A549 treated with Hydrocortisone at 1 μM for 4 hours (cell line): ENCODE measurements at places on chromosomes 13 and 19. TPM values are rescaled to one million over a fixed set of nuclear protein-coding genes. Genes with fewer than 3 reads are reported as not detected.

EPS8L1 gene
- total RNA-seq = 3.6 to 6.4 TPM (median 5.4 TPM) in 5 replicates

CBARP gene
- 2.9 to 4.1 TPM (median 4.0 TPM) in 5 replicates for total RNA-seq

ADM5 gene
- 3.1 to 6.1 TPM (median 5.4 TPM) in 5 replicates for total RNA-seq

LPAR2 gene
- total RNA-seq = 4.0 to 4.7 TPM (median 4.0 TPM) in 5 replicates

FXYD1 gene
- total RNA-seq = 0.32 to 0.59 TPM (median 0.33 TPM) in 3 of 5 replicates, not detected in the others

LRRC63 gene
- total RNA-seq = 0.08 TPM in 1 of 5 replicates, not detected in the others

ATXN8OS gene
- total RNA-seq = not detected in 5 replicates

PSPN gene
- total RNA-seq = 0.46 to 1.0 TPM (median 0.77 TPM) in 5 replicates

ZNF665 gene
- total RNA-seq = not detected in 5 replicates

LILRB1 gene
- 0.02 TPM in 1 of 5 replicates, not detected in the others for total RNA-seq

C19orf38 gene
- 0.10 to 0.18 TPM (median 0.14 TPM) in 5 replicates for total RNA-seq

ZNF235 gene
- total RNA-seq = 2.8 to 4.5 TPM (median 3.1 TPM) in 5 replicates

ZNF382 gene
- total RNA-seq = 0.06 to 0.29 TPM (median 0.07 TPM) in 3 of 5 replicates, not detected in the others

ERICH4 gene
- not detected in 5 replicates for total RNA-seq

SBSN gene
- 2.2 to 4.6 TPM (median 3.5 TPM) in 5 replicates for total RNA-seq

EPSTI1 gene
- total RNA-seq = 0.25 to 0.85 TPM (median 0.32 TPM) in 5 replicates

FUT2 gene
- not detected in 5 replicates for total RNA-seq

IFI30 gene
- 11.4 to 18.5 TPM (median 15.0 TPM) in 5 replicates for total RNA-seq

SMIM44 gene
- not detected in 5 replicates for total RNA-seq

ZNF793 gene
- 0.02 to 0.09 TPM (median 0.03 TPM) in 4 of 5 replicates, not detected in the other for total RNA-seq

KLHL1 gene
- not detected in 5 replicates for total RNA-seq

CKM gene
- total RNA-seq = 0.05 TPM in 1 of 5 replicates, not detected in the others

ZNF610 gene
- not detected in 5 replicates for total RNA-seq

KLHL26 gene
- total RNA-seq = 3.7 to 5.5 TPM (median 3.9 TPM) in 5 replicates

TMEM221 gene
- total RNA-seq = 0.47 to 0.76 TPM (median 0.56 TPM) in 5 replicates

CRX gene
- total RNA-seq = not detected in 5 replicates

OR7C1 gene
- total RNA-seq = not detected in 5 replicates

ARL11 gene
- not detected in 5 replicates for total RNA-seq

CEACAM3 gene
- not detected in 5 replicates for total RNA-seq

NAT14 gene
- 31.4 to 58.8 TPM (median 53.6 TPM) in 5 replicates for total RNA-seq

SYCN gene
- total RNA-seq = not detected in 5 replicates

QPCTL gene
- 7.8 to 9.9 TPM (median 9.5 TPM) in 5 replicates for total RNA-seq

MAB21L1 gene
- total RNA-seq = not detected in 5 replicates

DAND5 gene
- 0.07 TPM in 1 of 5 replicates, not detected in the others for total RNA-seq

KRTDAP gene
- not detected in 5 replicates for total RNA-seq

SLC25A23 gene
- 17.5 to 20.9 TPM (median 18.9 TPM) in 5 replicates for total RNA-seq

GRK1 gene
- 0.03 TPM in 1 of 5 replicates, not detected in the others for total RNA-seq

FXYD3 gene
- total RNA-seq = 0.18 to 0.71 TPM (median 0.32 TPM) in 5 replicates

ZNF440 gene
- 0.02 to 0.07 TPM (median 0.03 TPM) in 4 of 5 replicates, not detected in the other for total RNA-seq

ACER1 gene
- total RNA-seq = not detected in 5 replicates

SPTBN4 gene
- 0.55 to 0.76 TPM (median 0.72 TPM) in 5 replicates for total RNA-seq

BSPH1 gene
- not detected in 5 replicates for total RNA-seq

HSPB6 gene
- 0.14 to 0.35 TPM (median 0.29 TPM) in 5 replicates for total RNA-seq

THSD1 gene
- total RNA-seq = 5.2 to 6.7 TPM (median 6.1 TPM) in 5 replicates
